ENCODE measurements at places on chromosomes 2 and 18. TPM values are rescaled to one million over a fixed set of nuclear protein-coding genes. Genes with fewer than 3 reads are reported as not detected.

DNA sequence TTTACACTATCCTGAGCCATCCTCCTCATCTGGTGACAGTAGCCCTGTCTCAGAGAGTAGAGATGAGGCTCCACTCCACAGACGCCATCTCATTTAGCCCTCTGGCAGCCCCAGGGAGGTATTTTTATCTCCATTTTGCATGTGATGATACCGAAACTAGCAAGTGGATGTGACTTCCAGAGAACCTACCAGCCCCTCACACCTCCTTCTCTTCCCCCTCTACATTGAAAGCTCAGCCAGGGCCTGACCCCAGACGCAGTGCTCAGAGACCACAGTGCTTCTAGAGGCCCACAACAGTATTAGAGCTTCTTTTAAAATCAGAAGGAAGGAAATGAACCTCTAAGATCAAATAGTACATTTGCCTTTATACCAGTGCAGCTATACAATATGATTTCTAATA, 8.3 kb downstream of the GYPC start:
- peak overlapping the region; percentile 48 for H3K4me3 ChIP-seq
- H3K36me3 ChIP-seq, result peaks cover 76% of the 10 kb centered on the region
- peak overlapping the region; percentile 95 for H3K27ac ChIP-seq
- DNase-seq, result peak; percentile 71
- H3K27me3 ChIP-seq, result no peaks in the 10 kb centered on the region

DNA sequence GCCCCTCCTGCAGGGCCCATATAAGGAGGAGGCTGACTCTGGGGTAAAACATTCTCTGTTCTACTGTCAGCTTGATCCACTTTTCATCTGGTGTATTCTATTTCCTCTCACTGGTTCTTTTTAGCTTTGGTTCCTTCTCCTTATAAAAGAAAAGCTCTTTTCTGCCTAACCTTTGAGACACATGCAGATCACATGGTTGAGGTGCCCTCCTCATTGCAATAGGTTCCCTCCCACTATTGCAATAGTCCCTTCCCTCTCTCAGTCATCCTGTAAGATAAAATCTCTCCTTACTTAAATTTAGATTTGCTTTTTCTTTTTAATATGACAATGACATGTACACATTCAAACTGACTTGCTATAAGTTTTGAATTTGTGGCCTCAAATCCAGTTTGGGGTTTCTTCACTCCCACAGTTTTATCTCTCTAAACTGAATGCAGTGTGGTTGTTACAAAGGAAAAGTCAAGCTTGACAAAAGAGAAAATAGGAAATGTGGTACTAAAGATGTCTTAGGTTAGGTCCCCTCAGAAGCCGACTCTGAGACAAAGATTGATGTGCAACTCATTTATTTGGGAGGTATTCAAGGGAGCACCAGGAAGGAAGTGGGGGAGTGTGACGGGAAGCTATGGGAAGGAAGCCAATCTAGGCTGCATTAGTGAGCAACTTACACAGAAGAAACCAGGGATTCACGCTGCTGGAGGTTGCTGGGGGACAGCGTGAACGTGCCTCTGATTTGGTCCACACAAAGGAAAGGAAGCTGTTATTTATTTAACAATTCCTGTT, 127.6 kb upstream of the LINC00305 start:
- no peak for DNase-seq
- H3K36me3 ChIP-seq, result no peaks in the 10 kb centered on the region
- no peaks in the 10 kb centered on the region for H3K4me1 ChIP-seq
- H3K27me3 ChIP-seq, result no peaks in the 10 kb centered on the region
- no peak overlapping the region for H3K27ac ChIP-seq
- no peak overlapping the region for H3K4me3 ChIP-seq

DNA sequence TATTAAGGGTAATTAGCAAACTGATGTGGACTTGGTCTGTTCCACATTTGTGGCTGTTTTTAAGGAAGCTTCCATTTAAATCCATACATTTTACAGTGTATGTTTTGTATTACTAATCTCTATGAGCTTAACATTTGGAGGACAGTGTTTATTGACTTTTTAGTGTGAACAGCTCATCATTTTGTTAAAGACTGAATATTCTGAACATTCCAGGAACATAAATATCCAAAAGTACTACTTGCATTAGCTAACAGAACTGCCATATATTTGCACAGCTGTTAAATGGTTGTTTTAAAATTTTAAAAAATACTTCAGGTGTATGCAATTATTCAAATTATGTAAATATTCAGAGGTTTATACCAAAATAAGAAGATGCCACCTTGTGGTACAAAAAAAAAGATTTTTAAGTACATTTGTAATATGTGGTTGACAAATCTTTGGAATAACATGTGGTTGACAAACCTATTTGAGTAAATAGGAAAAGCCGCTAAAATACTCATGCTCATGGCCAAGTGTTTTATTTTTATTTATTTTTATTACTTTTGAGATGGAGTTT, 439.7 kb upstream of the FANCL start:
- no peak overlapping the region for H3K4me3 ChIP-seq
- DNase-seq, result no peak
- no peak overlapping the region for H3K27ac ChIP-seq
- no peaks in the 10 kb centered on the region for H3K36me3 ChIP-seq

GRCh38 chr2:19255481-19255880, 102.9 kb downstream of the OSR1 start:
- H3K4me1 ChIP-seq, result no peaks in the 10 kb centered on the region
- no peaks in the 10 kb centered on the region for H3K36me3 ChIP-seq
- H3K27me3 ChIP-seq, result no peaks in the 10 kb centered on the region
- no peak for DNase-seq

DNA sequence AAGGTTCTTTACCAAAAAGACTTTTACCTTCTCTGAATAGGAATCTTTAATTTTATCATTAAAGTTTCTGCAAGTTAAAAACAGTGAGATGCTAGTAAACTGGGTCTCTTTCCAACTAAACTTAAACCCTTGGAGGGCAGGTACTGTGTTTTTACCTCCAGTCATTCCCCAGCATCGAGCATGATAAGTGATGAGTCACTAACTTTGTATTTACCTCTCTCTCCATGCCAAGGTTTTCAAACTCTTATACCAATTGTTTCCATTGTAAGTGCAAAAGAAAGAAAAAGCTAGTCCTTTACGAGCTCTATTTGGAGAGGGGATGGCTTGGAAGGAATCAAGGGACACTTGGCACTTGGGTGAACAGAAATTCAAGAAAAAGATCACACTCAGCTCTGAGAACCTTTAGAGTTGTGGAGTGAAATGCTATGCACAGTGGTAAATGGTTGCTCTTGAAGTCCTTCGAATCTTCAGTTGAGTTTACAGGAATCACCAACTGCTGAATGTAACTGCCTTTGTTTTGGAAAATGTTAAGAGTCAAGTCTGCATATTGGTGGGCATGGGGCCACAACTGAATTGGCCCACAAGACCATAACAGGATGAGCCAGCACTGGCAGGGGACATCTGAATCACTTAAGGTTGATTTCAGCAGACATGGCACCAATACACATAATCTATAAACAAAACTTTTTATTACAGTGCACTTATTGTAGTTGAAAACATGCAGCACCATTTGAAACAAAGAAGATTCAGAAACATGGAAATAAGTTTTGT, 8.3 kb upstream of the RBM43 start:
- H3K4me1 ChIP-seq, result peaks cover 5% of the 10 kb centered on the region
- H3K4me3 ChIP-seq, result no peak overlapping the region
- DNase-seq, result no peak
- H3K27ac ChIP-seq, result no peak overlapping the region

GRCh38 chr2:2021995-2022394, 277.7 kb upstream of the PXDN start:
- H3K27me3 ChIP-seq, result no peaks in the 10 kb centered on the region
- H3K4me1 ChIP-seq, result no peaks in the 10 kb centered on the region
- no peak for DNase-seq
- H3K27ac ChIP-seq, result no peak overlapping the region
- no peak overlapping the region for H3K4me3 ChIP-seq
- H3K36me3 ChIP-seq, result no peaks in the 10 kb centered on the region

DNA sequence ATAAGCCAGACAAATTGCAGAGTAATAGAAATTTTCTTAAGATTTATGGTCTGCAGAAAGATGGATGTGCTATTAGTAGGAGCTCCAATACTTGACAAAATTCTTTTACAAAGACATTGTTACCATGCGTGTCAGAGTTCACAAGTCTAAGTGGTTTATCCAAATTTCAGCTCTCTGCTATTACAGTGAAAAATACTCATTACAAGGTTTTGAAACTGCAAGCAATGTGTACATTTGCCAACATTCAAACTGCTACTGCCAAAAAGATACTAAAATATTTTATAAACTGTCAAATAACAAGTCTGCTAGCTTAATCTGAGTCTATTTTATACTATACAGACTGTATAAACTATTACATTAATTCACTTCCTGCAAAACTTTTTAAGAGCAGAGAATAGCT, 1341.5 kb upstream of the ACVR2A start:
- DNase-seq, result no peak
- no peaks in the 10 kb centered on the region for H3K27me3 ChIP-seq
- H3K27ac ChIP-seq, result no peak overlapping the region
- no peak overlapping the region for H3K4me3 ChIP-seq

- H3K27ac ChIP-seq, result no peak overlapping the region
- DNase-seq, result no peak
- H3K36me3 ChIP-seq, result peaks cover 6% of the 10 kb centered on the region
- H3K4me1 ChIP-seq, result peaks cover 45% of the 10 kb centered on the region
Observed at GRCh38 chr18:51150113-51150700, 47.3 kb downstream of the MEX3C start.

GRCh38 chr2:162379719-162380580, 36.0 kb downstream of the GCA start:
- peak overlapping the region; percentile 41 for H3K4me3 ChIP-seq
- H3K36me3 ChIP-seq, result no peaks in the 10 kb centered on the region
- no peaks in the 10 kb centered on the region for H3K4me1 ChIP-seq
- peaks cover 3% of the 10 kb centered on the region for H3K27me3 ChIP-seq

- no peak overlapping the region for H3K27ac ChIP-seq
- H3K36me3 ChIP-seq, result no peaks in the 10 kb centered on the region
- H3K27me3 ChIP-seq, result no peaks in the 10 kb centered on the region
Observed at GRCh38 chr2:2831633-2832032, 500.6 kb upstream of the MYT1L start.

GRCh38 chr2:182698671-182699070, 17.4 kb upstream of the DNAJC10 start:
- no peaks in the 10 kb centered on the region for H3K36me3 ChIP-seq
- no peak overlapping the region for H3K27ac ChIP-seq
- no peak overlapping the region for H3K4me3 ChIP-seq
- H3K27me3 ChIP-seq, result peaks cover 11% of the 10 kb centered on the region
- DNase-seq, result no peak

DNA sequence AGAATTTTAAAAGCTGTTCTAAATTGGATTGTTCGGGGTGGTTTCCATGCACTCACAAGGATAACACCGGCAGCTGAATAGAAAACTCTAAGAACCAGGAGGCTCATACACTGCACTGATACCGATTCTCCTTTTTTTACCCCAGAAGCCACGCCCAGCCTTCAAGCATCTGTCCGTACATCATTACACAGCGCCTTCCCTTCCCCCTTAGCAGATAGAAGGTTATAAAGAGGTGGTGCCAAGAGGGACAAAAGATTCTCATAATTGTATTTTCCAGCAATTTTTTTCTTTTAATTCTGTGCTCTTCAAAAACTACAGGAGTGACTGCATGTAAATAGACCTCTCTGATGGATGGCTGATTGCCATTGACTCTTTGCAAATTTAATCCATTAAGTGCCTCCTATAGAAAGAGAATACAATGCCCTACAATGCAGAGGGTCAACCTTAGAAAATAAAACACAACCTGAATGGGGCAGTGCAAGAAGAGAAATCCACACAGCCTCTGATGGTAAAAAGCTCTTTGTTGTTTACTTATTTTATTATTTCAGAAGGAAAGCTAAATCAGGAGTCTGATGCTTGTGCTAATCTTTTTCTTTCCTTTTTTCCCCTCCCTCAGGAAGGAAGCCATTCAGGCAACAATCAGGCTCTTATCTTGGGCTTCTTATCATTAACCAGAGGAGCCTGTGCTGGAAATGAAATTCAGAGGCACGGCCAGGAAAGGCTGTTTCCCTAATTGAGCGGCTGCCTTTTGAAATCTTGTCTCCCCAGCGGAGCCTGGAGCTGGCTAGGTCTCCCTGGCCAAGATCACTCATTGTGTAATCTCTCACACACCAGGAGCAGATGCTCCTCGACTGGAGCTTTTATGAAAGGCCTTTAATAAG, 198.9 kb upstream of the NABP1 start:
- H3K27ac ChIP-seq, result no peak overlapping the region
- H3K36me3 ChIP-seq, result no peaks in the 10 kb centered on the region
- DNase-seq, result no peak
- no peaks in the 10 kb centered on the region for H3K4me1 ChIP-seq
- peaks cover 3% of the 10 kb centered on the region for H3K27me3 ChIP-seq

WDR54 gene
- 93.7 TPM for total RNA-seq

ABCB11 gene
- total RNA-seq, result 0.03 TPM

MDH1 gene
- total RNA-seq, result 179 TPM

SNRNP200 gene
- 177 TPM for total RNA-seq

SUPT7L gene
- total RNA-seq, result 30.8 TPM

SEC11C gene
- total RNA-seq, result 52.5 TPM

IL1RL2 gene
- not detected for total RNA-seq

TEKT4 gene
- not detected for total RNA-seq

INO80D gene
- 24.6 TPM for total RNA-seq

REG3G gene
- not detected for total RNA-seq

EVX2 gene
- not detected for total RNA-seq
